ENCODE measurements at places on chromosomes 6 and 20.

GRCh38 chr20:2820896-2821869 lies 5.0 kb downstream of the TMEM239 start:
- DNase-seq: no peak

- DNase-seq: no peak
Measured at GRCh38 chr6:100493206-100493888, 28.6 kb upstream of the SIM1 start.

DNA sequence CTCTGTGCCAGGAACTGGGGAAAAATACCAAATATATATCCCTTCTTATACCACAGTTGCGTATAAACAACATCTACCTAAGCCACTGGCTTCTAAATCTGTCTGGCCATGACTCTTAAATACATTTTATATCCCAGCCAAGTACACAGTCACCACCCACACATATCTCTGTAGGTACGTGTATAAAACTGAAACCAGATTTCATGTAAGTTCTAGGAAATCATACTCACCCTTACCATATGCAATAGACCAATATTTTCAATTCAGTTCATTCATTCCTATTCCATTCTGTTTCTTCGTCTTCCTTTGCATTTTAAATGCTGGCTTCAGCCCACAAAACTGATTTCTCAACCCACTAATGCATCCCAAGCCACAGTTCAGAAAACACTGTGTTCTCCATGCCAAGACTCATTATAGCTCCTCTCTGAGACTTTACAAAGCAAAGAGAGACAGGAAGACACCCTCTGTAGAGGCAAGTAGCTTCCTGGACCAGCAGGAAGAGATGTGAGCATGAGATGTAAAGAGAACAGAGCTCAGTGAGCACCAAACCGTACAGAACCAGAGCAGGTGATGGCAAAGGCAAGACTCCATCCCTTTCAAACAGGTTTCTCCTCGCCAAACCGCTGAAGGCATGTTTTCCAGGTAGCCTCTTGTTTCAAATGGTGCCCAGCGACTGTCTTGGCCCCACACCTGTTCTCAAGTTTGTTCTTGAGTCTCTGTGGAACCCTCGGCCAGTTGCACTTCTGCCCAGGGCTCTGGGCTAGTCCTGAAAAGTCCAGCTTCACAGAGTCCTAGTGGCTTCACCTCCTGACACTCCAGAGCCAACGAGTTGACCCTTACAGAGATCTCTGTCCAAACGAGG lies 18.7 kb downstream of the FAM50B start:
- no peak for DNase-seq

DNA sequence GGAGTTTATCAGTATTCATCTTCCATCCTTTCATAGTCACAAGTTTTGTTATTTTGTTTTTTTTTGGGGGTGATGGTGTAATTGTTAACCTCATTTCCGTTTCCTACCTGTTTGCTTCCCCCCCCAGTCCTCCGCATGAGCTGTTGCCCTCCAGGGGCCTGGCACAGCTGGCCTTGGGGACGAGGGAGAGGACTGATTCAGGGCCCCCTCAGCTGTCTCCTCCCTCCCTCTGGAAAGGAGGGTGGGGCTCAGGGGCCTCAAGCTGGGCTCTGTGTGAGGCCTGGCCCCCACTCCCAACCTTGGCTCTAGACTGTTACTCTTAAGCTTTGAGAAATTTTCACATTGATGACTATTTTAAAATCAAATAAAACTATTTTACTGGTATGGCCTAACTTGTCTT lies 4.0 kb downstream of the LRRC73 start:
- DNase-seq: no peak

GRCh38 chr6:44042261-44042988 lies 84.8 kb downstream of the MRPL14 start:
- DNase-seq: no peak
